ENCODE measurements at places on chromosomes 13 and 19.

DNA sequence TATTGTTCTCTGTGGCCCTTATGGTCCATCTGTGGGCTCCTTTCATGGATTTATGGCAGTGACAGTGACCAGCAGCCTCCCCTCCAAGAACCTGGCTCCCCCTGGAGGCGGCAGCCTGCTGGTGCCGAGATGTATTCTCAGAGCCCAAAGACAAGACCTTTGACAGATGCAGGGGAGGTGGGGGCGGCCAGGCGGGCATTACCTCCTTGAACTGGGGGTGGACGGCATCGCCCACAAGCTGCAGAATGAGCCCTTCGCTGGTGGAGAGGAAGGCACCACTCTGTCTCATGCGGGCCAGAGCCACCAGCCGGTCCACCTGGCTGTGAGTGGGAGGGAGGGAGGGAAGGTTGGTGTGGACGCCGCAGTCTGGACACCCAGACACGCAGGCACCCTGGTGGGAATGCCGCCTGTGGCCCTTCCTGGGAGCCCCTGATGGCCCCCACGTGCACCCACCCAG is 6.6 kb downstream of the ISOC2 start:
- peak; percentile 56 for DNase-seq

- DNase-seq = no peak
Measured at GRCh38 chr19:6088602-6089049, 21.7 kb downstream of the RFX2 start.

GRCh38 chr19:2237869-2238153 is 1.2 kb downstream of the SF3A2 start:
- no peak for DNase-seq

- DNase-seq = peak; percentile 30
Measured at GRCh38 chr13:47216176-47216822, 319.4 kb upstream of the HTR2A start.

DNA sequence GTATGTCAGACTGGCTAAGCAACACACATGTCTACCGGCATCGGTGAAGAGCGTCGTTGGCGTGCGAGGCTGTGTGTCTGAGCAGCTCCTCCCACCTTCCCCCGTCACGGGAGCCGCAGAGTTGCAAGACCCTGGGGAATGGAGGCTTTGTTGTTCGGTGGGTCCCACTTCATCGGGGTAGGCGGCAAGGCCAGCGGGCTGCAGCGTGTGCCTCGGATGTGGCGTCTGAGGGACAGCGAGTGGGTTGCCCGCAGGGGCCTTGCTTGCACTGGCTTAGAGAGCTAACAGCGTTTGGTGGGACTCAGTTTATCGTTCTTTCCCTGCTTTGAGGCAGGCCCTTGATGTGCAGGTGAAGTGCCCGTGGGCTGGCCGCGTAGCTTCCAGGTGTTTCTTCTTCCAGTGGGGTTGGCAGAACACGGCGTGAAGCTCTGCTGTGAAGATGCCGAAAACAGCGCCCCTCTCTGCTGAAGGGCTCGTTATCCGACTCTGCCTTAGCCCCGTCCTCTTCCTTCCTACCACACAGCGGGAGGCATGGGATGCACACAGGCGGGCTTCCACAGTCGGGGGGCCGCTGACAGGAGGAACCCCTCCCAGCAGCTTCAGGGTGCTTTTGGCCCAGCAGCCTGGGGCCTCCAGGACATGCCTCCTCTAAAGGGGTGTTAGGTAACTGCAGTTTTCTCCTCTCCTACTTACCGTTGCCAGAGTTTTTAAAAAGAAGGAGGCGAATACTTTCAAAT is 85.2 kb downstream of the ATP11A start:
- DNase-seq = no peak

DNA sequence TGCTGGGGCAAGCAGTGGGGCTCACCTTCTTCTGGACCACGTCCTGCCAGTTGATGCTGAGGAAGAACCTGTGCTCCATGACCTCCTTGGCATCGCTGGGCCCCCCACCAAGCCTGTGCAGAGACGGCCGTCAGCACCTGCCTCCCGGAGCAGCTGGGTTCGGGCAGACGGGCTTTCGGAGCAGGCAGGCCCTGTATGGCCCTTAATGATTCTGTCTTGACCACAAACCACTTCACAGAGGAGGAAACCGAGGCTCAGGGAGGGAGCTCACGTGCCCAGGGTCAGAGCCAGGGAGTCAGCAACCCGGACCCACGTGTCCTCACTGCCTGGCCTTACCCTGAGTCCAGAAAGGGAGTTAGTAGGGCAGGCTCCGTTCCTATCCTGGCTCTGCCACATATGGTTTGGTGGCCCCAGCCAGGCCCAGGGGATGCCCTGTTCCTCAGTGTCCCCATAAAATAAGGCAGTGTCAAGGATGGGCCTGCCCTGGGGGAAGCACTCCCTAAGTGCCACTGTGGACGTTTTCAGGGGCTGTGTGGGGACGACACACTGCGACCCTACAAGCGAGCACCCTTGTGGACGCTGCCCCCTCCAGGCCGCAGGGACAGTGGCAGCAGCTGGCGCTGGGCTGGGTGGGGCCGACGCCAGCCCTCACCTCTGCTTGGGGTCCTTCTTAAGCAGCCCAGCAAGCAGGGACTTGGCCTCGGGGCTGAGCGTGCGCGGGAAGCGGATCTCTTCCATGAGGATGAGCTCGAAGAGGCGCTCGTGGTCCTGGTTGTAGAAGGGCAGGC is 8.9 kb upstream of the CCNP start:
- DNase-seq = no peak

GRCh38 chr13:45143346-45143751 is 23.0 kb downstream of the GTF2F2 start:
- DNase-seq = peak; percentile 61

DNA sequence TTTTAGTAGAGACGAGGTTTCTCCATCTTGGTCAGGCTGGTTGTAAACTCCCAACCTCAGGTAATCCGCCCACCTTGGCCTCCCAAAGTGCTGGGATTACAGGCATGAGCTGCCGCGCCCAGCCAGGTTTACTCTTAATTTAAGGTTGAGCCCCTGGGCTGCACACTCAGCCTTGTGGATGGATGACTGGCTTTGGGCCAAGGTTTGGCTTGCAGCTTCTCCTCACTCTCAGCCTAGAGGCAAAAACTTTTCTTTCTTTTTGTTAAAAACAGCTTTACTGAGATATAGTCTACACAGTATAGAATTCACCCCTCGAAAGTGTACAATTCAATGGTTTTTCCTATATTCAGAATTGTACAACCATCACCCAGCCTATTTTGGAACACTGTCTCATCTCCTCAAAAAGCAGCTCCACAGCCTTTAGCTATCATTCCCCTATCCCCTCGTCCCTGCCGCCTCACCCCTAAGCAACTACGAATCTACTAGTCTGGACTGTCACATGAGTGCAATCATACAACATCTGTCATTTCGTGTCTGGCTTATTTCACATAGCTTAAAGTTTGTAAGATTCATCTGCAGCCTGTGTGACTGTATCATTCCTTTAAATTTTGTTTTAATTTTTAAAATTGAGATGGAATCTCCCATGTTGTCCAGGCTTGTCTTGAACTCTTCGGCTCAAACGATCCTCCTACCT is 14.5 kb upstream of the TSPAN16 start:
- no peak for DNase-seq

DNA sequence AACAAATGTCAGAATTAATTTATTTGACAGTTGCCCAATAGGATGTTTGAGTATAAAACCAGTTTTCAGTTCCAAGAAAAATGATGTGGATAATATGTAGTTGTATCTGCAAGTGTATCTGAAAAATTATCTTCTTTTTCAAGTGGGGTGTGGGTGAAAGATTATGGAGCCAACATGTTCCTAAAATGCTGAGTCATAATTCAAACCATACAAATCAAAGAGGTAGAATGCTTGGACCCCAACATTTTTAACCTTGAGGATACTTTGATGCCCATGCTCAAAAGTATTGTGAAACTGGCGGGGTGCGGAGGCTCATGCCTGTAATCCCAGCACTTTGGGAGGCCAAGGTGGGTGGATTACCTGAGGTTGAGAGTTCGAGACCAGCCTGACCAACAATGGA is 54.0 kb upstream of the ZNF724 start:
- DNase-seq = no peak

GRCh38 chr13:65555962-65556361 is 1674.2 kb downstream of the PCDH9 start:
- DNase-seq = no peak

- DNase-seq = no peak
Measured at GRCh38 chr13:46136688-46137087, 31.9 kb upstream of the CPB2 start.

GRCh38 chr19:46806656-46807055 is 18.3 kb upstream of the SLC1A5 start:
- peak; percentile 76 for DNase-seq

DNA sequence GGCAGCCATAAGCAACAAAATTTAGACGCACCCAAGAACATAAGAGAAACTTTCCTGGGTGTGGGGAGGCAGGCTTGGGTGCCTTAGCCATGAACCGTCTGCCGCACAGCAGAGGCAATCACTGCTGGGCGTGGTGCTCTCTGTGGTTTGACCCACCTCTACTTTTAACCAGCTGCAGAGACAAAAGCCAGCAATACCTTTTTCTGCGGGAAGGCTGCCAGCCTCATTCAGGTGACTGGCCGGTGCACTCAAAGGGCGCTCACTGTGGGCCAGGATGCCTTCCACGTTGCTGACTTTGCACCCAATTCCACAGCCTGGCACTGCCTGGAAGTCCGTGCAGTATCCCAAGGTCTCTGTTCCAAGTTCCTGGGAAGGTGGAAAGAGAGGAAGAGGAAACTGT is 69.1 kb downstream of the ATP7B start:
- DNase-seq = peak; percentile 80

- no peak for DNase-seq
Measured at GRCh38 chr19:33644284-33644836, 22.6 kb downstream of the CHST8 start.

- DNase-seq = no peak
Measured at GRCh38 chr13:35881360-35881759, 249.8 kb downstream of the DCLK1 start.

DNA sequence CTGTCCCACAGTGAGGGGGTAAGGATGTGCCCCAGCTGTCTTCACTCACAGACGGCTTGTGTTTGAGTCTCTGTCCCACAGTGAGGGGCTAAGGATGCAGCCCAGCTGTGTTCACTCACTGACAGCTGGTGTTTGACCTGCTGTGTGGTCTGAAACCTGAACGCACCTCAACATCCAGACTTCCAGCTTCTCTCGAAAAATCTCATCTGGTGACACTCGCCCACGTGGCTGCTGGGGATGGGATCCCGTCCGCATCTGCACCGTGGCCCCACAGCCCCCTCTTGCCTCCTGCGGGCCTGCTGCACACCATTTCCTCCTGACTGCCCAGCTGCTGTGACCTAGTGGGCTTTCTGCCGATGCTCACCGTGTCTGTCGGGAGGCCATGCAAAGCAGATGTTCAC is 27.3 kb downstream of the CHAF1A start:
- DNase-seq = no peak

GRCh38 chr13:64675255-64675892 is 2554.8 kb downstream of the PCDH9 start:
- no peak for DNase-seq

- no peak for DNase-seq
Measured at GRCh38 chr13:19645000-19645399, 11.5 kb downstream of the MPHOSPH8 start.

DNA sequence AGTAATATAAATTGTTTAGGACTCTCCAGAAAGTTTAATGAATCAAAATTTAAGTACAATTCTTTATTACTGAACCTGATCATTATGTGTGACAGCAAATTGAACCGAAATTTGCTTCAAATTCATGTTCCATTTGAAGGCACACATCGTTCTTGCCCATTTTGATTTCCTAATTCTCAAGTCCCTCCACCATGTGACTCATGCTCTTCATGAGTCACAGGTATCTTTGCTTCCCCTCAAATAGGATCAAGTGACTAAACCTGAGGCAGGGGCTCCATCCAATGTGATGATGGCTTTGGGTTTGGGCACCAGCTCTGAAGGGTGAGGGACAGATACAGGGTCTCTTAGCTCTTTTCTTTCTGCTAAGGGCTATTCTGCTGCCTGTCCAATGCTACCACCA is 86.1 kb downstream of the THSD1 start:
- DNase-seq = no peak

- DNase-seq = no peak
Measured at GRCh38 chr13:37295071-37295470, 189.6 kb upstream of the CSNK1A1L start.

DNA sequence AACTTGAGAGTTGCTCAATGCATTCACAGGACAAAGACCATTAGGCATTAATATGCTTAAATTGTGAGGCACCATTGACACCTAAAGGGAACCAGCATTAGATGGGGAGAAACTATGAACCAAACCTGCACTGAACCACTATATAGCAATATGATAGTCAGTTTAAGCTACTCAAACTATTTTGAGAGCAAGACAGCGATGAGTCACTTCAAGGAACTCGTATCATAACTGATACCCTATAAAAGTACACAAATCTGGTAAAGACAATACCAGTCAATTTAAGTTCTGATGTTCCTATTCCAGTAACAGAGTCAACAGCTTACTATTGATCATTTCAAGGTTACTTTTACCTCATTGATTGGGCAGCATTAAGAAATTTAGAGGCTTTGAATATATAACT is 151.3 kb upstream of the ATXN8OS start:
- DNase-seq = no peak

DNA sequence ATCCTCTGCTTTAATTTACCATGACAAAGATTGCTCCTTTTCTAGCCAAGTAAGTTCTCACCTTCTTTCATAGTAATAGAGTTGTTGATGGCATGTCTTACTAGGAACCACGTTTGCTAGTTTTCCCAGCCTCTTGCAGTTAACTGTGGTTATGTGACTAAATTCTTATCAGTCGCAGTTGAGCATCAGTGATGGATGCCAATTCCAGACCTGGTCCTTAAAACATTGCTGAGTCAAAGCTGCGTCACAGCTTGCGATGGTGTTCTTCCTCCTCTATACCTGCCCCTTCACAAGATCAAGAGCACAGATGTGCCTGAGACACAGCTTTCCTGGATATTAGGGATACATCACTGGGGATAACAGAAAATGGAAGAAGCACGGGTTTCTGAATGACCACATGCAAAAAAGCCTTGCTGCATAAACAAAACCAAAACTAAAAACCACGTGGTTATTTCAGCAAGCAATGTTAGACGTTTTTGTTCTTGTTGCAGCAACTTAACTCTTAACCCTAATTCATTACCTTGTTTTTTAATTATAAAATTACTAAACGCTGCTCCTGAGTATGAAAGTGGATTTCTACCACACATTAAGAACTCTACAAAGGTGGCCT is 97.6 kb upstream of the DACH1 start:
- no peak for DNase-seq

DNA sequence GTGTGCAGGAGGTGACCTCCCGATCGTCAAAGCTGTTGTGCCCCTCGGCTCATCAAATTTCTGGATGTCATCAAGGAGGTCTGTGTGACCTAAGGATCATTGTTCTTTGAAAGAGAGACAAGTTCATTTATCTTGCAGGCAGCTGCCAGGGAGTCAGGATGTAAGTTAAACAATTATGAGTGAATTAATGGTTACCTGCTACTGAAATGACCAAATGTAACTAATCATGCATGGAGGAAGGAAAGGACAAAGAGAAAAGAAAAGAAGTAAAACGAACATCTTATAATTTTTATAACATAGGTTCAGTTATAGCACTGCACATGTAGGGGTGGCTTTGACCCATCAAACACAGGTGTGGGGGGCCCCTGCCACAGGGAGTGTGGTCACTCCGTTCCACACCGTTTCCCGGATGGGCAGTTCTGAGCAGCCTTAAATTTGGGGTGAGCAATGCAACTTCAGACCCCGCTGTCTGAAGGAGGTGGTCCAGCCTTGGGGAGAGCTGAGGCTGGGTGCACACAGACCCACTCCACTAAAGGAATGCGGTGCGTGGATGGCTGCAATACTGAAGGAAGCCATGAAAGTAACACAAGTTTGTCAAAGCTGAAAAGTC is 5.3 kb downstream of the CD22 start:
- no peak for DNase-seq

Data from SW480 (cell line).